Tibial nerve (tissue), 4 donors: ENCODE measurements at places on chromosomes 2 and 18. TPM values are rescaled to one million over a fixed set of nuclear protein-coding genes. Genes with fewer than 3 reads are reported as not detected.

- no peaks in the 10 kb centered on the region for H3K36me3 ChIP-seq
- no peaks in the 10 kb centered on the region for H3K27me3 ChIP-seq
- H3K4me3 ChIP-seq = no peak overlapping the region
- DNase-seq = no peak
Observed at GRCh38 chr2:101722864-101723263, 25.4 kb downstream of the MAP4K4 start.

- DNase-seq = no peak
- no peaks in the 10 kb centered on the region for H3K4me1 ChIP-seq
- H3K4me3 ChIP-seq = no peak overlapping the region
- no peak overlapping the region for H3K27ac ChIP-seq
- H3K36me3 ChIP-seq = no peaks in the 10 kb centered on the region
- no peaks in the 10 kb centered on the region for H3K27me3 ChIP-seq
Observed at GRCh38 chr2:33632831-33633230, 33.7 kb upstream of the FAM98A start.

GRCh38 chr2:8457699-8458502 lies 224.0 kb upstream of the ID2 start:
- H3K27ac ChIP-seq = no peak overlapping the region
- no peak for DNase-seq
- H3K4me3 ChIP-seq = peak overlapping the region; percentile 16
- H3K36me3 ChIP-seq = no peaks in the 10 kb centered on the region

DNA sequence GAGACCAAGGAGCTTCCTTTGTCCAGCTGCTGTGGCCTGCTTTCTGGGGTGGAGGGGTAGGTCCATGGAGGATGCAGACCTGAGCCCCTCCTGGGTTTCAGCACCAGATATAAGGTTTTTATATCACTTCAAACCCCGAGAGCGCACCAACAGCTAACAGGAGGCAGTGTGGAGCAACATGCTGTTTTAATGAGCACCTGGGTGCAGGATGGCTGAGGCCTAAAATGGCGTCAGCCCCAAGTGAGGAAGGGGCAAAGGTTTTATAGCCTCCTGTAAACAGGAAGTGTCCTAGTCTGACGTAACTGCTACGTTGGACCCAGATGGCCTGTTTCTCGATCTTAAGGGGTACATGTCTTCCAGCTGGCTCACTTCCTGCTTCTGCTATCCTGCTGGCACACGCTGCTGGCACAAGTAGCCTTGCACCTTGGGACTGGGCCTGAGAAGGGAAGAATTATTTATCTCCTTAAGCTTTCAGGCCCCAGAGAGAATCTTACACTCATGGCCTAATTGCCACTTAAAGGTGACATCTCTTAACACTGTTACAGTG lies 11.4 kb upstream of the REG1B start:
- H3K27ac ChIP-seq = no peak overlapping the region
- no peaks in the 10 kb centered on the region for H3K4me1 ChIP-seq
- DNase-seq = no peak
- H3K27me3 ChIP-seq = no peaks in the 10 kb centered on the region
- no peaks in the 10 kb centered on the region for H3K36me3 ChIP-seq
- H3K4me3 ChIP-seq = no peak overlapping the region

DNA sequence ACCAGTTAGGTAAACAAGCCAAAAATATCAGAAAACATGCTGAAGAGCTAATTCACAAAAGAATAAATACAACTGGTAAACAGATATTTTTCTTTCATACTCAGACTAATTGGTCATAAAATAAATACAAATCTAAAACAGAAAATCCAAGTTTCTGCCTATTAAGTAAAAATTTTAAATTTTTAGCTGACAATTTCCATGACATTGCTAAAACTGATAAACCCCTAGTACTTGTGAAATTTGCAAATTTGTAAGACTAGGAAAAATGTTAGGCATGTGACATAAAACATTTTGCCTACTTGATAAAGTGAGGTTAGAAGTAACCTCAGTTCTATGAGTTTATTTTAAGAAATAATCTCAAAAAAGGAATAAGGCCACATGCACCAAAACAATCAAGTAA lies 356.1 kb downstream of the LRATD1 start:
- DNase-seq = no peak
- no peaks in the 10 kb centered on the region for H3K4me1 ChIP-seq
- no peak overlapping the region for H3K4me3 ChIP-seq

Gene MEP1B
- total RNA-seq = not detected

Gene PCARE
- 0.30 TPM for total RNA-seq

Gene GAD1
- total RNA-seq = not detected

Gene BMP10
- total RNA-seq = not detected
